ENCODE measurements at places on chromosomes 2 and 18. TPM values are rescaled to one million over a fixed set of nuclear protein-coding genes. Genes with fewer than 3 reads are reported as not detected.

DNA sequence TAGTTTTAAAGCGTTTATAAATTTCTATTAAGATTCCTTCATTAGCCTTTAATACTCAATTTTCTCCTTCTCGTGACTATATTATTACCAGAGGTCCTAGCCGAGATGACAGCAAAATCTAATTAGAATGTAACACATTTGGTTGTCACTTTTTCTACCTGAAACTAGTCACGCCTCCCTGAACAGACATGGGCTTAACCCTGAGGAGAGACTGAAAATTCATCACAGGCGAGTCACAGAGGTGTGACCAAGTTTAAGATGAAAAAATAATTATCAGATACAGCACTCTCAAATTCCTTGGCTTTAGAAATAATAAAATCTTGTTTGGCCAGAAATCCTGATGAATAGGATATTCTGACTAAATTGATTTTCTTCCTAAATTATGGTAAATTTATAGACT is 834.4 kb upstream of the SLC39A10 start:
- DNase-seq, result no peak

GRCh38 chr2:192551760-192552159 is 357.0 kb upstream of the TMEFF2 start:
- no peak for DNase-seq

DNA sequence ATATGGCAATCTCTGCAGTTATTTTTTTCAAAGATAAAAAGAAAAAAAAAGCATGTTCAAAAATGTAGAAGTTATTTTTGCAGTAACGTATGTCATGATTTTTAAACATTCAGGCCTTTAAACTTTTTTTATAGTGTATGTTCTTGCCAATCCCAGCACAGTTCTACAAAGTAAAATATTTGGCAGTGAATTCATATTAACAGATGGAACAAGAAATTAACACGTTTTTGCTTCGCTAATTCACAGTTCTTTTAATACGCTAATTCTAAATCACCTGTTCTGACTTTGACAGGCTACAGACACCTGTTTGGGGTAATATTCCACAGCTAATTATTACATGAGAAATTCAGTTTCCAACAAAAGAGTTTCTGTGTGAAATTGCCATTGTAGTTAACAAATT is 183.2 kb downstream of the ARHGAP15 start:
- no peak for DNase-seq

GRCh38 chr18:54316071-54316820 is 41.4 kb downstream of the STARD6 start:
- DNase-seq, result no peak

The SLC14A1 gene
- 276 TPM for total RNA-seq

GRCh38 chr2:79952616-79953015 is 351.9 kb downstream of the LRRTM1 start:
- DNase-seq, result peak; percentile 20

DNA sequence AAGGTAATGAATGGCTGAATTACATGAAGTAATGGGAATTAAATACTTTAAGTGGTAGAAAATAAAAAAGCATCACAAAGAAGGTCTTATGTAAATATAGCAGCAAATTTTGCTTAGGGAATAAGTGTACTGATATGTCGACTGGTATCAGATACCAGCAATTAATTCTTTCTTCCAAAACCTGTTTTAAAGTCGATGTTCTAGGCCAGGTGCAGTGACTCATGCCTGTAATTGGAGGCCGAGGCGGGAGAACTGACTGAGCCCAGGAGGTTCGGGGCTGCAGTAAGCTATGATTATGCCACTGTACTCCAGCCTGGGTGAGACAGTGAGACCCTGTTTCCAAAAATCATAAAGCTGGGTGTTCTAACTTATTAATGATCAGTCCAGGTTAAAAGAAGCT is 30.3 kb downstream of the SP3 start:
- no peak for DNase-seq

DNA sequence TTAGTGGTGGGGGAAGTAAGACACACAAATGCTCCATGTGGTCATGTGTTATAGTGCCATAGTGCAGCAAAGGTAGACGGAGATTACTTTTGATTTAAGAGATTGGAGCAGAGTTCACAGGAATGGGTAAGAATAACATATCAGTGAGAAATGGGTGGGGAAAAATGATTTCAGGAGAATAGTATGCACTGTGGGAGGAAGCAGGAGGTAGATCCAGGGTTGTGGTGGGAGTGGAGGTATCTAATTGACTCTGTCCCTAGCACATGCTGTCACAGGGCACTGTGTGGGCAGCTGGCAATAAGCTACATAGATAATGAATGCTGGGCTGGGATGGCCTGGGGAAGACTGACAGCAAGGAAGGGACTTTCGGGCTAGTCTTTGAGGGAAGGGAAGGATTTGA is 65.3 kb downstream of the STAT1 start:
- DNase-seq, result peak; percentile 71

- DNase-seq, result no peak
Observed at GRCh38 chr2:233098618-233099017, 38.5 kb downstream of the INPP5D start.

- DNase-seq, result no peak
Observed at GRCh38 chr2:158131919-158132566, 30.4 kb downstream of the UPP2 start.

DNA sequence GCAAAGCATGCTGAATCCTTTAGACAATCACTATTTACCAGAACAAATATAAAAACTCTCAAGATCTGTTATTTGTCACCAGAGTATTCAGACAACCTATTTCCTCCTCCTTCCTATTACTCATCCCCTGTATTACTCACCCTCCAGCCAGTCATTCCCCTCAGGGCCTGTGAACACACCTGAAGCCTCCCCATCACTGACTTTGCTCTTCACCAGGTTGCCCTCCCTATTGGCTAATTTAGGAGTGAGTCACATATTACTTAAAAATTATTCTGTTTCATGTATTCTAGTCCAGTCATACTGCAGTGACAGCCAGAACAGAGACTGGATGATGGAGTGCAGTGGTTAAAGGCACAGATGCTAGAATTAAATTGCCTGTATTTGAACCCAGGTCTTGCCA is 3.7 kb upstream of the ATG16L1 start:
- DNase-seq, result peak; percentile 24

All from H4 (cell line).